ENCODE measurements at places on chromosomes 2 and 18.

DNA sequence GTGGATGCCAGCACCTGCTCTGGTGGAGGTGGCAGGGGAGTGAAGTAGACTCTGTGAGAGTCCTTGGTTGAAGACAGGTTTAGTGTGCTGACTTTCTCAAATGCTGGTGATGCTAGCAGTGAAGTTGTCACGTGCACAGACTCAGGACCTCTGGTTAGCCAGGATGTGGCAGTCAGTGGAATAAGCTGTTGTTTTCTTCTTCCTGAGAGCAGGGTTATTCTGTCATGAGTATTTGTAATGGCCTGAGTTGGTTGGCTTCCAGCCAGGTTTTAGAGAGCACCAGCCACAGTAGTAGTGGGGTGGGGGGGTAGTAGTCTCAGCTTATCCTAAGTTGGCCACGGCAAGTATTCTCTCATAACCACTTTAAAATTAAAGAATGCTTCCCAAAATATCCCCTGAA, 238.5 kb upstream of the FBXO11 start:
- DNase-seq: no peak
- no peaks in the 10 kb centered on the region for H3K27me3 ChIP-seq
- H3K4me1 ChIP-seq: no peaks in the 10 kb centered on the region
- H3K27ac ChIP-seq: no peak overlapping the region

DNA sequence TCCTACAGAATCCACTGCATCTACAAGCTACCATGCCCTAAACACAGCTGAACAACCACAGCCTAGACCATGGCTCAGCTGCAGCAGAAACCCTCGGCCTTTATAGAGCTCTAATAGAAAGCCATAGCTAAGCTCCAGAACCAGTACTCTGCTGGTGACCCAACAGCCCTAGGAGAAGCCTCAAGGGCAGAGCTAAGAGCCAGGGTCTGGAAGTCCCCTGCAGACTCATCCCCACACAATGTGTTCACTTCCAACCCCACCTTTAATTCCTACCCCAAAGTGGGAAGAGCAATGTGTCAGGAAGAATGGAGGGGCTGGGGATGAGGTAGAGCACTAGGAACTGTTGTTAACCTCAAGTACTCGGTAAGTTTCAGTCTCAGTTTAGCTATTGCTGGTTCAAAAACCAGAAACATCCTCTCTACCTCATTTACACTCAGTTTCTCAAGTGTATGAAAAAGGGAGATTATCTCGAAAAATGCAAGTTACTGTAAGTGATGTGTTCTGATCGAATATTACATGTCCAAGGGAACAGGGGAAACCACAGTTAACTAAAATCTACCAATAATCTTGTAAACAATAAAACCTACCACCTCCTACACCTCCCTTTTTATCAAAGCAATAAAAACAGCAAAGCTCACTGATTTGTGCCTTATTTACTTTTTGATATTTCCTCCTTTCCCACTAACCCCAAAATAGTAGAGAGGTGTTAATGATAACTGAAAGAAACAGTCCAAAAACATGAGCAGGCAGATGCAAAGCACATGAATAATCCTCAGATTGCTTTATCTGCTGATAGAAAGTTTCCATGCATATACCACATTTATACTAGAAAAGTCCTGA, 36.2 kb downstream of the THADA start:
- H3K36me3 ChIP-seq: peaks cover 33% of the 10 kb centered on the region
- no peak overlapping the region for H3K4me3 ChIP-seq
- H3K4me1 ChIP-seq: no peaks in the 10 kb centered on the region
- no peak for DNase-seq

- H3K27me3 ChIP-seq: no peaks in the 10 kb centered on the region
- H3K27ac ChIP-seq: no peak overlapping the region
- H3K4me1 ChIP-seq: peaks cover 25% of the 10 kb centered on the region
- no peak overlapping the region for H3K4me3 ChIP-seq
- peaks cover 6% of the 10 kb centered on the region for H3K36me3 ChIP-seq
These were observed 38.9 kb upstream of the RALBP1 start for GRCh38 chr18:9436206-9436929.

DNA sequence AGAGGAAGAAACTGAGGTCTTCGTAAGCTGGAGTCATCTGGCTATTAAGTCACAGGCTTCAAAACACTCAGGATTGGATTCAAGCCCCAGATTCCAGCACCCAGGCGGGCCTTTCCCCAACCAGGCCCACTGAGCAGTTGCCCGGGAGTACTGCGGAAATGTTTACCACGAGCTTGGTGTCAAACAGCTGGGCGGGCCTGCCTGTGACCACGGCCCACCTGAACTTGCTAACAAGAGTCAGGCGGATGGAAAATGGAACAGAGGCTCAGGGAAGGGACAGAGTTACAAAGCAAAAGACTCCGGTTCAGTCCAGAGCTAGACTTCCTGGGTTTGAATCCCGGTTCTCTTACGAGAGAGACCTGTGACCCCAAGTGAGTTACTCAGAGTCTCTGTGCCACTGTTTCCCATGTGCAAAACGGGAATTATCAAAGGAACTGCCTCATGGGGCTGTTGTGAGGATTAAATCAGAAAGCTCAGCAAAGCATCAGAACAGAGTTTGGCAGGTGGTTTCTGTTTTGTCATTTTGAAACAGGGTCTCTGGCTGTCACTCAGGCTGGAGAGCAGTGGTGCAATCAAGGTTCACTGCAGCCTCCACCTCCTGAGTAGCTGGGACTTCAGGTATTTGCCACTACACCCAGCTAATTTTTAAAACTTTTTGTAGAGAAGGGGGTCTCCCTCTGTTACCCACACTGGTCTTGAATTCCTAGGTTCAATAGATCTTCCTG, 49.0 kb upstream of the TFCP2L1 start:
- no peaks in the 10 kb centered on the region for H3K36me3 ChIP-seq
- no peak for DNase-seq

DNA sequence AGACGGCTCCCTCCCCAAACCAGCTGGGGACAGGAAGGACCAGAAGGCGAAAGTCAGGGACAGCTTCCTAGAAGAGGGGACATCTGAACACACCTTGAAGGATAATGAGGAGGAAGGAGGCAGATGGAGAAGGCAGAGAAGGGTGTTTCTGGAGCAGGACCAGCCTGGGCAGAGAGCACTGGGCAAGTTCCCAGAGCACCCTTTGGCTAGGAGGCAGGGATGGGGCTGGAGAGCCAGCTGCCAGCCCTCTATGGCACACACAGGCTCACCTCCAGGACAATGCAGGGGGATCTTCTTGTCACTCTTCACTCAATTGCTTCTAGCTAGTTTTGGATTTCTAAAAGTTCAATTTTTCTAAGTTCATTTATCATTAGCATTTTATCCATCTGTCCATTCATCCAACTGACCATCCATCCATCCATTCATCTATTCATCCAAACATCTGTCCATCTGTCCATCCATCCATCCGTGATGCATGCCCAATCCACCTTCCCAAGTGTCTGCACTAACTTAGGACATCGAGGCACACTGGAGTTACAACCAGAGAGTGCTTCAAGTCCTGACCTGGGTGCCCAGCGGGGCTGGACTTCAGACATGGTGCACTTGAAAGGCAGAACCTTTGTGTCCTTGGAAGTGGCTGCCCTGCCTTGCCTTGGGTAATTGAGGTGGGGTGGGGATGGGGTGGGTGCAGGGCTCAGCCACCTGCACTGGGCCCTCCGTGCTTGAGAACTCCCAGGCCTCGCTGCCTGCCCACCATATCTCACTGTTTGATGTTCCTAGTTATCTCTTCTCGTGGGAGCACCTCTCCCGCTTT, 42.5 kb downstream of the INHBB start:
- no peak overlapping the region for H3K4me3 ChIP-seq
- no peaks in the 10 kb centered on the region for H3K36me3 ChIP-seq
- H3K27me3 ChIP-seq: peaks cover 8% of the 10 kb centered on the region
- no peaks in the 10 kb centered on the region for H3K4me1 ChIP-seq
- no peak for DNase-seq
